ENCODE measurements at places on chromosomes 5 and 9.

GRCh38 chr5:136621743-136622142 lies 256.4 kb upstream of the TRPC7 start:
- no peak for DNase-seq

DNA sequence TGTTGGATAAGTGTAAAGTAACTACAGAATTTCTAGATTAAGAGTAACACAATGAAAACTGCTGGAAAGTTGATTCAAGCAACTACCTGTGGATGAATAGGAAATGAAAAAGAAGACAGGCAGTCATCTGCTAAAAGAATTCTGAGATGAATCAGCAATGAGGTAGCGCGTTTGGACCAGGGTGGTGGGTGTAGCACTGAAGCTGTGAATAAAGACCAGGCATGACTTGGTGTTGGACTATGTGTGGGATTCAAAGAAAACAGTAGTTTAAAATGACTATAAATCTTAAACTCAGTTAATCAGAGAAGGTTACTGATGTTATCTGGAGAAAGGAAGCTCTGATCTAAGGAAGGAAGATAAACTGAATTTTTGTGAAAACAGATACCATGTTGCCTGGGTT lies 159.8 kb downstream of the FBN2 start:
- DNase-seq = no peak

GRCh38 chr9:121990600-121991306 lies 102.4 kb downstream of the TTLL11 start:
- DNase-seq = no peak

GRCh38 chr5:139214646-139215045 lies 16.5 kb upstream of the SIL1 start:
- DNase-seq = no peak

DNA sequence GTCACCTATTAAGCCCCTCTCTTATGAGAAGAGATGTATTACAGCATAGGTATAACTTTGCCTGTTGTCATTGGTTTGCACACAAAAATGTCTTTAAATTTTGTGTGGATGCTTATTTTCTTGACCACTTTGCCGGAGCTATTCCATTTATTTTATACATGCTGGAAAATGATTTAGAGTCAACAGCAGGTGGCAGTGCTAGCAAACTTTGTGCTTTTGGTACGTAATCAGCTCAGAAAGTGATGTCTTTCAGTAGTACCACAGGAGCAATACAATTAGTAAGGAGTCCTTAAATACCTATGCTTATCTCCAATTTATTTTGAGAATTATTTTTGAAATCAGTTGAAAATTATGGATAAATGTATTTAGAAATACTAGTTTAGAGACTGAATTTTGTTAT lies 19.8 kb upstream of the NUDT12 start:
- no peak for DNase-seq

DNA sequence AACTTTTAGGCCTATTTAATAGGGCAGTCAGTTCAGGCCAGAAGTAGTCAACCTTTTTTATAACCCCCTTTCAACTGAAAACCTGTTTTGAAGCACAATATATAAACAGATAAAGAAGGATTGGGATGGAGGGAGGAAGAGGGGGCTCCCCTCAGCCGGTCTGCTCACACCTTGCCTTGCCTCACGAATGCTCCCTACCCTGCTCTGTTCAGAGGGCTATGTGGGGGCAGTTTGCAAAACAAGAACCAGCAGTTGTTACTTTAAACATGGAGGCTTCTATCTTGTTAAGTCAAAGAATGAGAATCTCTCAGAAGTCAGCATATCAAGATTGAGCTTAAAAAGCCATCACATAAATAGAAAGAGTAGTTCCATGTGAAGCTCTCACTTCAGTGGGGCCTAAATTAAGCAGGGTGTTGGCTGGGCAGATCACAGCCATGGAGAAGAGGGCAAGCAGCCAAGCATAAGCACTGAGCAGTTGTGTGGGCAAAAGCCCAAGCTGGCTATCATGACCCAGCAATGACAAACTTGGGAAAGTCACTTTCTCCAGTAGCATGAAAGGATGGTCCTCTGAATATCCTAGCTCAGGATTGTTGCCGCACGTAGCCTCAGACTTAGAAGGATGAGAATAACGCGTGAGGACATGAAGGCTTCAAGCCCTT lies 70.6 kb downstream of the ALDH1A1 start:
- DNase-seq = no peak

- no peak for DNase-seq
These were observed 13.3 kb downstream of the RBM18 start for GRCh38 chr9:122251351-122251750.

DNA sequence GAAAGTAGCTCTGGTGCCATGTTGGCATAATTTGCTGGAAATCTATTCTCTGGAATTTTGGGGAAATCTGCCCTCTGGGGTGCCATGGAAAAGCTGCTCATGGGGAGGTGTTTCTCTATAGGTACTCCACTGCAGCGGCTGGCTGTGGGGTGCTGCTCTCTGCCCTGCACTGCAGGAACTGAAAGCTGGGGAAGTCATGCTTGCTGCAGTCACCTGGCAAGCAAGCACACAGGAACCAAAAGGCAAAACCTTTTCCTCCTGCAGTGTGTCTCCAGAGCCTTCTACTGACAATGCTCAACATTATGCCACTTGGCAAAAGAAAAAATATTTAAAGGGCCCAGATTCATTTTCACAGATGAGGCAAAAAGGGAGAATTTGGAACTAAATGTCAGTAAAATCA lies 25.8 kb upstream of the CARNMT1 start:
- no peak for DNase-seq

DNA sequence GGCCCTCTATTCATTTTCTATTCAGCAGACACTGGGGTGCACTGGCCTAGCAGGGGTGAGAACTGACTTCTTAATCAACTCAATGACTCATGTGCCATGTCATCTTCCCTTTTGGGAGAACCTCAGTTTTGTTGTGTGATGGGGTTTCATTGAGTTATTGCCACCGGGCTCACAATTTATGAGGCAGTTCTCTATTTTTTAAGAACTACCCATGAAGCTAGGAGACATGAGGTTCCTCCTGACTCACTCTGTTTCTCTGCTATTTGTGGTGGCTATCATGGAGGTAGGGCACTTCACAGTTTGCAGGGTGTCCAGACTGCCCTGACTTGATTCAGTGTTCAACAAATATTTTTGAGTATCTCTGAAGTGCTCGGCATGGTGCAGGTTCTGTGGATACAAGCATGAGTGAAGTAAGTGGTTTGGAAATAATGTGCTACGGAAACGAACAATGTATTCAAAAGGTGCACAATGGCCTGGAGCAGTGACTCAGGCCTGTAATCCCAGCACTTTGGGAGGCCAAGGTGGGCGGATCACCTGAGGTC lies 39.3 kb downstream of the SPARC start:
- no peak for DNase-seq

GRCh38 chr5:138574744-138575193 lies 432 bp downstream of the HSPA9 start:
- DNase-seq = no peak

- DNase-seq = no peak
These were observed 117.5 kb downstream of the ADAMTS2 start for GRCh38 chr5:179227580-179228311.

GRCh38 chr9:110028271-110028670 lies 179.7 kb downstream of the C9orf152 start:
- DNase-seq = no peak

DNA sequence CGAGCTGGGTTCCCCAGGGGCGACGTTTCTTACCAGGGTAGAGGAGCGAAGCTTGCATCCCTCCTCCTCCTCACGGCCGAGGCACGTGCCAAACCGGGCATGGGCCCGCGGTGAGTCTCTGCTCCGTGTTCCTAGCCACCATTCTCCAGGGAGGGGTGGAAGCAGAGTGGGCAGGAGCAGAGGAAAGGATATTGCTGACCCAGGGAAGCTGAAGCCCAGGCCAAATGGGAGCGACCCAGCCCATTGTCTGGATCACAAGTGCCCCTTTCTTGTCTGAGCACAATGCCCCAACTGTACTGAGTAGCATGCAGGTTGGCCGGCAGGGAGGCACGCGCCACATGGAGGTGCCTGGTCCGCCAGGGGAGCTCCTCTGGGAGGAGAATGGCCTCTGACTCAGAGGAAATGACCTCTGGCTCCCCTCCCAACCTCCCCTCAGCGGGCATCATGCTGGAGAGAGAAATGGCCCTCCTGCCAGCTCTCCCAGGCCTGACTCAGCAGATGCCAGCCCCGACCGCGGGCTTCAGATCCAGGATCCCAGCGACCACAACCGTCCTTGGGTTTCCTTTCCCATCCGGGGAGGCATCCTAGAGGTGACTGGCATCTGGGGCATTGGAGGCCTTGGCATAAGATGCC lies 1.1 kb downstream of the PRR7 start:
- no peak for DNase-seq

- no peak for DNase-seq
These were observed 209.4 kb upstream of the RGMB start for GRCh38 chr5:98563885-98564653.

DNA sequence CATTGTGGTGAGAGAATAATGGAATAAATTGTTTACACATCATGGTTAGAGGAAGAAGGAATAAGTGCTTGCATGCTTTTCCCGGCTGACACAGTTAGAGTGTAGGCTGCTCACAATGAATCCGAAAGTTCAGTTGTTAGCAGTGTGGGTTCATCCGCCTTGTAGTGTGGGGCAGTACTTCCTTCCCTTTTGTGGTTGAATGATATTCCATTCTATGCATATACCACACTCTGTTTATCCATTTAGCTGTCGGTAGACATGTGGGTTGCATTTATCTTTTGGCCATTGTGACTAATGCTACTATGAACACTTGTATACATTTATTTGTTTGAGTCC lies 84.0 kb downstream of the COL5A1 start:
- no peak for DNase-seq

DNA sequence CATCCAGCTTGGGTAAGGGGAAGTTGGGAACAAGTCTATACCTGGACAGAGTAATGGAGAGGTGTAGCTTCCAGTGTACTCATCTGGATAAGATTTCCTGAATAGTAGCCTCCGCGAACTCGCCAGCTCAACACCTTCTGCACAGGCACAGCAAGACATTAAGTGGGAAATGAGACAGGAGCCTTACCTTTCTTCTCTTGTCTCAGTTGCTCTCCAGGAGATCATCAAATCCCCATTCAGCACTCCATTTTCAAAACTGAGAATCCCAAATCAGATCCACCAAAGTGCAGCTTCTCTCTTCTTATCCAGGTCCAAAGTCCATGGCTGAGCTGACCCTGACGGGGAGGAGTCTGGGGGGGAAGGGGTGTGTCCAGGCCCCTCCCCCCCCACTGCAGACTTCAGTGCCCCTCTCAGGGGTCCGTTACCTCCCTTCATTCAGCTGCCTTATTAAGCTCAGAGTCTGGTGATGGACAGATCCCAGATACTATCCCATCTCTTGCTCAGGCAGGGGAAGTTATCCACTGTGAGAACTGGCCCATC lies 5.9 kb upstream of the MGAT1 start:
- no peak for DNase-seq
